ENCODE measurements at places on chromosomes 7 and 10.

- DNase-seq = no peak
Measured at GRCh38 chr10:124002391-124003069, 90.9 kb downstream of the CHST15 start.

DNA sequence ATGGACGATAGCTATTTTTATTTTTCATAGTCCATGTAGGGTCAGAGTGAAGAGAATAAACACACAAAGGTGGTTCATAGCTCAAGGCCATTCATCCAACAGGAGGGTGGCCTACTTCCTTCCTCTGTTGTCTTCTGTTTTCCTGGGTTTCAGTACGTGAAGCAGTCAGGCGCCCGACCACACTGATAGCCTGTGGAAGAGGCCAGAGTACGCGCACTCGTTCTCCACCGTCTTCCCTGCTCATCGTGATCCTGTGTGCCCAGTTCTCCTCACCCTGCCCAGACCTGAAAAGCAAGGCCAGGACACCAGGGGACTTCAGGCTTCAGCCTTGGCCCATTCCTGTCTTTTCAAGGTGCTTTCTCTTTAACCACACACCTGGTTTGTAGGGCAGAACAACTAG, 134.7 kb downstream of the GLCCI1 start:
- DNase-seq = no peak

GRCh38 chr10:129579228-129579627, 112.2 kb downstream of the MGMT start:
- no peak for DNase-seq

GRCh38 chr7:47484923-47485639, 96.8 kb downstream of the TNS3 start:
- no peak for DNase-seq

DNA sequence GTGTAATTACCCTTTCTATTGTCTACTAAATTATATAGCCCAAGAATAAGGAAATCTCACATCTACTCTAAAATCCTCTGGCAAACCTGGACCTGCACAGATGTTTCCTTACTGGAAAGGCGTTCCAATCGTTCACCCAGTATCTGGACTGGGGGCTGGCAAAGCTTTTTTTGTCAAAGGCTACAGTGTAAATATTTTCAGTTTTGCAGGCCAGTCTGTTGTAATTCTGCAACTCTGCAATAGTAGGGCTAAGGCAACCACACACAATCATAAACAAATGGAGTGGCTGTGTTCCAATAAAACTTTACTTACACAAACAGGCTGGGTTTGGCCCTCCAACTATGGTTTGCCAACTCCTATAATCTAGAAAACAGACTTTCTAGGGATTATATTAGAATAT, 56.2 kb downstream of the GLI3 start:
- DNase-seq = no peak

DNA sequence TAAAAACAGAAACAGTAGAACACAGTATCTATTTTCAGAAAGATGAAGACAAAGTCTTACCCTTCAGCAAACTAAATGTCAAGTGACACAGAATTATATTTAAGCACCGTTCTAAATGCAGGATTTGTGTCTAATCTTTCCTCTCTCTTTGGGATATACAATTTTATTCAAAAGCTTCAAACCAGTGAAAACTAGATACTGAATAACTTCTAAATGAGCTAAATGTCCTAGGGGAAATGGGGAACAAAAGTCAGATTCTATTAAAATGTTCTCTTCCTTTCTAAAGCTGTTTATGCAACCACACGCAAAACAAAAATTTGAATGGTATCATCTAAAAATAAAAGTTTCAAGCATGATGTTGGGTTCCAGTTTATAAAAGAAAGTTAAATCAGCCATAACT, 136.4 kb upstream of the AOAH start:
- DNase-seq = no peak

GRCh38 chr10:75405598-75406461, 4.3 kb upstream of the ZNF503 start:
- no peak for DNase-seq

GRCh38 chr7:43851805-43852204, 17.5 kb downstream of the MRPS24 start:
- DNase-seq = no peak

- no peak for DNase-seq
Measured at GRCh38 chr7:31020652-31021051, 31.5 kb upstream of the ADCYAP1R1 start.

- DNase-seq = no peak
Measured at GRCh38 chr10:125350519-125350918, 190.2 kb upstream of the CTBP2 start.

- DNase-seq = peak; percentile 36
Measured at GRCh38 chr7:120272261-120272660, 714 bp upstream of the KCND2 start.

DNA sequence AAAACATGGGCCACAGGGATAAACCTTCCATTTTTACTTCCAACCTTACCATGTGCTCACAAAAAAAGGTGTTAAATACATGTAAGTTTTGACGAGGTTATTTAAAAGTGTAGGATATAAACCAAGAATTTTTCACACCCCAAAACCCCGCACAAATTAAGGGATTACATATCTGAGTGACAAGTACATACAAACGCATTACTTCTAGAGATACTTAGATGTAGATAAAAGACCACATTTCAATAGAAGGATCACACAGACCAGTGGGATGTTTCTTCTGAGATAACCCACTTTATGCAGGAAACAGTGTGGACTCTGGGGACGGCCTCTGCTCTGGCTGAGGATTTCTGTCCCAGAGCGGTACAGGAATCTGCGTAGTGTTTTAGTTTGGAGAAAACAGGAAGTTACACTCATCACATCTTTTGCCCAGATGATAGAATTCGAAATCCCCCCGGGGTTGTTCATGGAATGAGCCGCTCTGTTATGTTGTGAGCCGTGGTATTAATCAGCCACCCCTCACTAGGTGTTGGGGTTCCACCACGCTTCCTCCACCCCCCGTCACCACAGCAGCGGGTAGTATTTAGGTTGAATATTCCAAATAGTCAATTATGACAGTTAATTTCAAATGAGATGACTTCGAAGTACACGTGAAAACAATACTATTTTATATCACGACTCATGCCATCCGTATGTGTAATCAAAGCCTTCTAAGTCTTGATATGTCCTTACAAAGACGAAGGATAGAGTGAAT, 1.3 kb upstream of the CUL1 start:
- peak; percentile 51 for DNase-seq

GRCh38 chr7:150967349-150967748, 10.8 kb downstream of the KCNH2 start:
- DNase-seq = no peak

DNA sequence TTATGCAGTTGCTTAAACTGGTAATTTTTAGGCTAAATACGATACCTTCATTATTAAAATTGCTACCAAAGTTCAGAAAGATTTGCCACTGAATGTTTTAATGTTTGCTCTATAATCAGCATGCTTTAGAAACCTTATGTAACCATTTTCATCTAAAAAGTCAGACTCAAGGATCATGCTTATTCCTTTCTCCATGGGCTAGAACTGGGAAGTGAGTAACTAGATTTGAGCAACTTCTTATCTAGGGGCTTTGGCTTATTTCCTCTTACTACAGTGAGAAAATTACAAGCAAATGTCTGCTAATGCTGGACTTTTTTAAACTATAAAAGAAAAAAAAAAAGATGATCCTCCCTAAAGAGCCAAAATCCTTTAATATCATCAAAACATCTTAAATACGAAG, 215.9 kb downstream of the CRPPA start:
- DNase-seq = no peak

DNA sequence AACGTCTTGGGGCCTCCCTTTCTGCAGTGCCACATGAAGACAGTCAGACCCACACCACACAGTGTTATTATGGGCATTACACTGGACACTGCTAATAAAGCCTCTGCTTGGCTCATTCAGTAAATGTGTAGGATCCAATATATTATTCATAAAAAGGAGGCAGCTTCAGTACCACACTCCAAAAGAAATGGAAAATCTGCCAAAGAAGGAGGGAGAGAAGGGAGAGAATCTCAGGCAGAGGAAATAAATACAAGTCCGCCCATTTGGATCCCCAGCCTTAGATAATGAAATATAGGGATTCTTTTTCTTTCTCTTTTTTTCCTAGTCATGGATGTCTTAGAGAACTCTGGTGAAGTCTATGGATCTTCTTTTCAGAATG, 162.2 kb downstream of the ELMO1 start:
- DNase-seq = no peak

DNA sequence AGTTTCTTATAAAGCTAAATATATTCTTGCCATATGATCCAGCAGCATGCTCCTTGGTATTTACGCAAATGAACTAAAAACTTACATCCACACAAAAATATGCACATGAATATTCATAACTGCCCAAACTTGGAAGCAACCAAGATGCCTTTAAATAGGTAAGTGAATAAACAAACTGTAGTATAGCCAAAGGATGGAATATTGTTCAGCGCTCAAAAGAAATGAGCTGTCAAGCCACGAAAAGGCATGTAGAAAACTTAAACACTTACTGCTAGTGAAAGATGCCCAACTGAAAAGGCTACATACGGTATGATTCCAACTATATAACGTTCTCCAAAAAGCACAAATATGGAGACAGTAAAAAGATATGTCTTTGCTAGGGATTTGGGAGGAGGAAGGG, 12.7 kb downstream of the THSD7A start:
- no peak for DNase-seq

- no peak for DNase-seq
Measured at GRCh38 chr7:112866424-112866823, 76.2 kb upstream of the TMEM168 start.

DNA sequence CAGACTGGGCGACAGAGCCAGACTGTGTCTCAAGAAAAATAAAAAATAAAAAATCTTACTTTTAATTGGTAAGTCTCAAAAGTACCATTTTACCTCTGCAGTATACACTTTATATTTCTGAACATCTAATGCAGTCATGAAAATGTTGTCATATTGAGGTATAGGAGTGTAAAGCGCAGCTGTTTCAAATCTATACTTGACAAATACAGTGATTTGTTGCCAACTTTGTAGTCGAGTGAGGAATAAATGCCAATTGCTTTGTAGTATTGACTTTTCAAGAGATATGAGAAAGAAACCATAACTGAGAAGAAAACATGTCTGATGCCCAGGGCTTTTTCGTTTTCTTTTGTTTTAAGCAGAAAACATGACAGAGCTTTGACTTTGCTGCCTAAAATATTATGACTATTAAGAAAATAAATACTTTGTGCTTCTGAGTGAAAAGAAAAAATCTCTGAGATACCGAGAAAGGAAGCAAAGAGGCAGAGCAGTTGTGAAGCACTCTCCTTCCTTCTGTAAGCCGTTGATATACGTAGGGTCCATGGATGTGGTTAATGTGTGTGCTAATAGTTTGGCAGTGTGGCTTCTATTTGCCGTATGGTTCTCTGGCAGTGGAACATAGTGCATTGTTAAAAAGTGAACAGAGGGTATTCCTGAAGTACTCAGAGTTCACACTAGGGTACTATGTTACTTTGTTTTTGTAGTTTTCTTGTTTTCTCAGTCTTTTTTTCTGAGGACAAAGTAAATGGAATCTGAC, 38.2 kb downstream of the AVL9 start:
- DNase-seq = no peak

DNA sequence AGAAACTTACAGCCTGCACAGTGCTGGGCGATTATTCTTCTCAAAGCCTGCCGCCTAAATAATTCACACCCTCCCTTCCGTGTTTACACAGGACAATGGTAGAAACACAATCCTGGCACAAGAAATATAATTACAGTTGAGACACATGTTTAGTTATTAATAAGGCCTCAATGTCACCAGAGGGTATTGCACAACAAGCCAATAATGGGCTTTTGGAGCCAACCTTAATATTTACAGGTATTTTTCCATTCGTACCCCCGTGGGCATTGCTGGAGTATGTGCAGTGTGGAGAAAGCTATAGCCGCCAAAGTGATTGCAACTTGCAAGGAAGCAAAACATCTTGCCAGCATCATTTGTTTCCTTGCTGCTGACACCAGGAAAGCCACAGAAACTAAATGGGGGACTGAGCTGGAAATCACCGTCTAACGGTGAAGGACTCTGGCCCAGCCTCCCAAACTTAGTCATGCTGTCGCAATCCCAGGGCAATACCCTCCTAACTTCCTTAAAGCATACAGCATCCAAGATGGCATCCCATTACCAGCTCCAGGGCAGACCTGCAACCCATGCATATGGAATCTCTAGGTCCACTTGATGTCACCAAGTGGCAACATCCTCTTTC, 8.6 kb downstream of the CALN1 start:
- DNase-seq = no peak

DNA sequence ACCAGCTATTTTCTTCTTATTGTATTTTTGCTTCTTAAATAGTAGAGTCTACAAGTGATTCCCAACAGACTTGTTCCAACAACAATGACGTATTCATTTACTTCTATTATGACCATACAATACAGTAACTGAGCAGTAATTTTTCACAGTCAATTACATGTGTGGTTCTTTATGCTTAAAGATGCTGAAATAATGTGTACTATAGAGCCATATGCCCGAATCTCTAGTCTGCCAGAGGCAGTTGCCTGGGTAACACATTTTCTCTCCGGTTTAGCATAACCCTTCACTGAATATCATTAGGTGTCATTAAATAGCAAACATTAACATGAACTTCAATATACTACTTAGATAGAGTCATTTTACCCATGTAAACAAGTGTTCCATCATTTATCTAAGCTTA, 75.0 kb downstream of the SLC25A13 start:
- no peak for DNase-seq

GRCh38 chr7:106819546-106819945, 45.5 kb upstream of the PIK3CG start:
- DNase-seq = peak; percentile 45

DNA sequence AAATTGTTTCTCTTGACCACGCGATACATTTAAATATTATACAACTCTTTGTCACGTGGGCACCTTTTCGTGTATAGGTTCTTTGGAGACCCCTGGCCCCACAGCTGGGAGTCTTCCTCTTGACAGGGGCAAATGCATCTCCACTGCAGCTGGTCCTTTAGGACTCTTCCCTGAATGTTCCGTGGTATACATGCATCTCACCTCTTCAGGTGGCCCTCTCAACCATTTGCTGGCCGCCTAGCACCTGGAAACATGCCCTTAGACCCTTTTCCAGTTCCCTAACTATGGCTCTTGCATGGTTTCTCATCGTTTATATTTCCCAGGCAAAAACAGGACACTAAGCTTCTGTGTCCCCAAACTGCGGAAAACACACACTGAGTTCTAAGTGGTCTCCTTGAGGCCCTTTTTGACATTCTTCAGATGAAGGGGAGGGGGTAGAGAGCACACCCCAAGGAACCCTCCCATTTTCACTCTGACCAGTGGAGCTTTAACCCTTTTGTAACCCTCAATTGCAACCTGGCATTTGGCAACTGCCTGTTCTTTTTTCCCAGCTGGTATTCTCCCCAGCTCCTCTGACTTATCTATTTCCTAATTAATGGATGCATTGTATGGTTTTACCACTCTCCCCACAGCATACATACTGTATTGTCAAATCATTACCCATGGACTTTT, 20.6 kb downstream of the HNRNPA2B1 start:
- no peak for DNase-seq

GRCh38 chr10:102783568-102783967, 39.8 kb downstream of the WBP1L start:
- no peak for DNase-seq

DNA sequence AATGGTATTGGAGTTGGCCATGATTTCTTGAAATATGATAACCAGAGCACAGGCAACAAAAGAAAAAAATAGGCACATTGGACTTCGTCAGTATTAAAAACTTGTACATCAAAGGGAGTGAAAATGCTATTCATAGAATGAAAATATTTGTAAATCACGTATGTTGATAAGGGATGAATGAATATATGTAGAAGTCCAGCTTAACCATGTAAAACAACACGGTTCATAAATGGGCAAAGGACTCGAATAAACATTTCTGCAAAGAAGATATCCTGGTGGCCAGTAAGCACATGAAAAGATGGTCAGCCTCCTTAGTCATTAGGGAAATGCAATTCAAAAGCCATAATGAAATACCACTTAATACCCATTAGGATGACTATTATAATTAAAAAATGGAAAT, 68.1 kb downstream of the WAC start:
- no peak for DNase-seq

Data from kidney capillary endothelial cell (primary cell).